ENCODE measurements at places on chromosomes 16 and 17.

- DNase-seq: no peak
These were observed 825 bp downstream of the RPTOR start for GRCh38 chr17:80545499-80545826.

DNA sequence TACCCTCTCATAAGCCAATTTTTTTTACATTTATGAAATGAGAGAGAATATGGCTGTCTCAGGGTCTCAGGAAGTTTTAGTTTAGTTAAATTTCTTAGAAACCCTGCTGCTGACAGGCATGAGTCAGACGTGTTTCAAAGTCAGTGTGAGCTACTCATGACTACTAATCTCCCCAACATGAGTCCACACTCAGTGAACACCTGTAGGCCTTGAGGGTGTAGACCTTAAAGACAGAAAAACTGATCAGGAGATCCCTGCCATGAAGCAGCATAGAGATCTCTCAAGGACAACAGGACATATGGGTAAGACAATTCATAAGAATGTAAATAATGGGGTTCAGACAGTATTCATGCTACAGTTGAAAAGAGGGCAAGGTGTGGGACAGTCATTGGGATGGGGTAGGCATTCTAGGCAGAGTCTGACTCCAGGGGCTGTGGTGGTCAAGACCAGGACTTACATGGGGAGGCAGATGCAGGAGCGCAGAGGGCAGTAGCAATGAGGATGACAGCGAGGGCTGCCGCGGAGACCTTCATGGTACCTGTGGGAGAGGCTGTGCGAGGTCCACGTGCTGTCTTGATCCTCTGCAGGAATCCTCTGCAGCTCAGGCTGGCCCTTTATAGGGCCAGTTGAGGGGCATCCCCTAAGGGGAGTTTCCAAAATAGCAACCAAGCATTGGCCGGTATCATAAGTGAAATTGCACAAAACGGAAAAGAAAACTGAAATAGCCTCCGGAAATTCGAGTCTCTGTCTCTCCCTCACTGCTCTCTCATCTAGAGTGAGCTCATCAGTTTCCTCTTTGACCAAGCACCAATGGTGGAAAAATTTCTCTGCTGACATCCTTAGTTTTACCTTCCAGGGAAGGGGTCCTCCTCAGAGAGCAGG lies at the start of gene CCL5:
TSS of gene CCL5 (minus strand) at position 588 of the 882 bp plus-strand sequence.
- peak; percentile 62 for DNase-seq

GRCh38 chr17:80603396-80603795 lies 58.8 kb downstream of the RPTOR start:
- no peak for DNase-seq

- peak; percentile 35 for DNase-seq
These were observed 57.3 kb downstream of the RAP1GAP2 start for GRCh38 chr17:2853283-2854142.

- no peak for DNase-seq
These were observed 284.9 kb downstream of the SOX9 start for GRCh38 chr17:72405662-72406230.

GRCh38 chr16:15766918-15767317 lies 89.9 kb downstream of the MYH11 start:
- no peak for DNase-seq

GRCh38 chr17:1597861-1598342 lies 30.7 kb downstream of the SLC43A2 start:
- DNase-seq: no peak

DNA sequence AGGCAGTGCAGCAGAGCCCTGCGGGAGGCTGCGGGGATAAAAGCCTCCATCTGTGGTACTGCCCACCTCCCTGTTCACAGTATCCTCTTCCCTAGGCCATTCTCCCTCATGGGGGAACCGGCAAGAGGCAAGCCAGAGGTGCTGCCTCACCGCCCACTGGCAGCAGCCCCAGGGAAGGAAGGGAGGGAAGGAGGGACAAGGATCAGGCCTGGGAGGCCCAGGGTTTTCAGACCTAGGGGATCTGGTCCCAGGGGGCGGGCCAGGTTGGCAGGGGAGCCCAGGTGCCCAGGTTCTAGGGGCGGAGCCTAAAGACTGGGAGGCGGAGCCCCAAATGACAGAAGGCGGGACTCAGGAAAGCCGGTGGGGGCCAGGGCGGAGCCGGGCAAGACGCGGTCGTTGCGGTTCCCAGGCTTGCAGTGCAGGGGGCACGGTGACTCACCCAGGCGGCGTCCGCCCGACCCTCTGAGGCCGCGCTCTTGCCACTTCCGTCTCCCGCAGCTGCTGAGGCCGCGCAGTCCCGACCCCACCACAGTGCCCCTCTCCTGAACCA lies 3.0 kb upstream of the MTMR4 start:
- DNase-seq: no peak

GRCh38 chr16:15829460-15829859 lies 27.4 kb downstream of the MYH11 start:
- DNase-seq: no peak

DNA sequence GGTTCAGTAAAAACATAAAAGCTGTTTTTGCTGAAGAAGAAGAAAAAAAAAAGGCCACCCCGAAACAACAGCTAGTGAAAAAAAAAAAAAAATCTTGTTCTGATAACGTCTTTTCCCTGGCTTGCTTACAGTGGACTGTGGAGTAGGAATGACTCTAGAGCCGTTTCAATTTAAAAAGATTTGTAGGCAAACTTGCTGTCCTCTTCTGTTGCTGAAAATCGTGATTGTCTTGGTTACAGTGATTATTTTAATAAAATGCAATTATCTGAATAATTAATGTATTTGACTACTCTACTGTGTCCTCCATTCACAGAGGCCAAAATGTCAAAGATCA lies 190.6 kb upstream of the TBX2 start:
- no peak for DNase-seq

DNA sequence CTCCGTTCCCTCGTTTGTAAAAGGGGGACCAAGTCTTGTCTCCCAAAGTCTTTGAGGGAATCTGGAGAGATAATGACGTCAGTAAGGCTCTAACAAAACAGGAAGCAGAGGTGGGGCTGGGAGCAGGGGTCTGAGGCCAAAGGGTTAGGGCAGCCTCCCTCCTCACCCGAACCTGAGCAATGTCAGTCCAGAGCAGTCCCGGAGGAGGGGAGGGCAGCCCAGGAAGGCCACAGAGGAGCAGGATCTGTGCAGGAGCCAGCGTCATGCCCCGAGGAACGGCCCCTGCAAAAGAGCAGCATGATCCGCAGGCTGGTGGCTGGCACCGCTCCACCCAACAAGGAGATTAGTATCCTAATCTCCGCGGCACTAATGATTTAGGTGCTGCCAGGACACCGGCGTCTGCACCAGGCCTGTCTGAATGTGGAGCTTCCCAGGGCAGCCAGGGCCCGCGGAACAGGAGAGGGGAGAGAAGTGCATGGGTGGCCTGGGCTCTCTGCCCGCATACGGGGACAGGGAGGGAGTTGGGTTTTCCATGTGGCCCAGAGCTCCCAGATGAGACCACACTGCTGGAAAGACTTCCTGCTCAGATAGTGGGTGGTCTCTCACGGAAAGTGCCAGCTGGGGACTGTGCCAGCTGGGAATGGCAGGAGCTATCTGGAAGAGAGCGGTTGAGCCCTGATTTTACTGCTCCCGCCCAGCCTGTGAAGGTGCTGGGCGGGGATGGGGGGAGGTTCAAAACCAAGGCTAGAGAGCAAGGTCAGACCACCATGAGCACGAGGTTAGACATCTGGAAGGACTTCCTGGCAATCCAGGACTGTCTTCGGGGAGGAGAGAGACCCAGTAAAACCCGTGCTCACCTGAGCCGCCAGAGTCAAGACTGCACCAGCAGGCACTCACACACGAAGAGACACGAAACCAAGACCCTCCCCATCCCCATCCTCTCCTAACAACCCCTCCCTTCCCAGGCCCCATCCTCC lies 11.0 kb upstream of the KRT17 start:
- DNase-seq: no peak

DNA sequence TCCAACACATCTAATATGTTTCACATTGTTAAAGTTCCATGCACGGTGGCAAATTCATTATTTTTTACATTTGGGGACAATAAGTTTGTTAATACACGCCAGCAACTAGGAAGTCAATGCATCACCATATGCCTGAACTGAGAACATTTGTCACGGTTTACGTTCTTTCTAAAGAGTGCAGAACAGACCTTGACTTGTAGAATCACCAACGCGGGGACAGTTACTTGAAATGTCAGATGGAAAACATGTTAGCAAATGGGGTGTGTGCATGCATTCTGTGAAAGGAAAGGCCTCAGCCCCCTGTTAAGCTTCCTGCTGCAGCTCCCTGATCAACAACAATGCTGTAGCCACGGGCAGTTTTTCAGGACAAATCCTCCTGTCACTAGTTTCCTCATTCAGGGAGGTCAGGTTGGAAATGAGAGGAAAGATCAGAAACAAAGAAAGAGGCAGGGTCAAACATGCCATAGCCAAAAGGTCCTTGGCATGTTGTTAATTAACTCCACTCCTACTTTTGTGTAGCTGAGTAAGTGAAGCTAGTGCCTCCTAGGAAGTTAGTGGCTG lies 18.4 kb downstream of the SMIM36 start:
- no peak for DNase-seq

GRCh38 chr17:62001105-62001504 lies 64.0 kb downstream of the MED13 start:
- no peak for DNase-seq

- no peak for DNase-seq
These were observed 11.8 kb upstream of the PEMT start for GRCh38 chr17:17603178-17603894.

- DNase-seq: no peak
These were observed 93.6 kb downstream of the SPACA3 start for GRCh38 chr17:33085256-33085655.

- DNase-seq: no peak
These were observed 51.3 kb downstream of the CCDC42 start for GRCh38 chr17:8693328-8693727.

- DNase-seq: no peak
These were observed 1146.5 kb upstream of the GOT2 start for GRCh38 chr16:59880611-59881010.

DNA sequence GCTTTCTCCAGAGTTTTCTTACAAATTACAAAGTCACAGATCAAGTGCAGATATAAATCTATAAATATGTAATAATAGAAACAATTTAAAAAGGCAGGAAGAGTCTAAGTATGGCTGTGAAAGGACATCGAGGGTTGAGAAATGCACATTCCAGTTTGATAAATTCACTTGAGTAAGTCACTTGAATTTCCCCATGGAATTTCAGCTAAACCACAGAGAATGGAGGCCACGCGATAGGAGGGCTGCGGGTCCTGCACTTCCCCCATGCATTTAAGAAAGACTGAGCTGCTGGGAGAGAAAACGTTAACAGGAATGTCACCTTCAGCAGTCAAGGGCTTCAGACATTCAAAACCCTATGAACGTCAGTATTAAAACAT lies 6.1 kb upstream of the MXRA7 start:
- peak; percentile 75 for DNase-seq

GRCh38 chr16:28845293-28845692 lies 855 bp downstream of the TUFM start:
- peak; percentile 64 for DNase-seq

DNA sequence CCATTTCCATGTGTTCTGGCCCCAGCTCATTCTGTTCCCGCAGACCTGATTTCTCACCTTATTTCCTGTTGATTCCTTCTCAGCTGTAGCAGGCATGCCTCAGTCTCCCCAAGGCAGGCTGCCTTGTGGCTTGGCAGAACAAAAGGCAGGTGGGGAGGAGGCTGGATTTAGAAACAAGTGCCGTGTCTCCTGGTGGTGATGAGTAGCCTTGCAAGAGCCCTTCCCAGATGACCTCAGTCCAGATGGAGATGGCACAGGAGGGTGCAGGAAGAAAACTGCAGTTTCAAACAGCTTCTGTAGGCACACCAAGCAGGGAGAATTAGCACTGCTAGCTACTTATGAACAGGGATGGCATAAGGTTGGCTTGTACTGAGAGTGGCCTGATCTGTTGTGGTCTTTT lies 64.6 kb downstream of the ARHGAP44 start:
- DNase-seq: no peak

GRCh38 chr17:60615108-60615507 lies 15.1 kb downstream of the PPM1D start:
- DNase-seq: no peak

- no peak for DNase-seq
These were observed 25.7 kb downstream of the KATNB1 start for GRCh38 chr16:57761301-57761700.

GRCh38 chr17:47918006-47918405 lies 22.0 kb downstream of the SP2 start:
- peak; percentile 31 for DNase-seq

DNA sequence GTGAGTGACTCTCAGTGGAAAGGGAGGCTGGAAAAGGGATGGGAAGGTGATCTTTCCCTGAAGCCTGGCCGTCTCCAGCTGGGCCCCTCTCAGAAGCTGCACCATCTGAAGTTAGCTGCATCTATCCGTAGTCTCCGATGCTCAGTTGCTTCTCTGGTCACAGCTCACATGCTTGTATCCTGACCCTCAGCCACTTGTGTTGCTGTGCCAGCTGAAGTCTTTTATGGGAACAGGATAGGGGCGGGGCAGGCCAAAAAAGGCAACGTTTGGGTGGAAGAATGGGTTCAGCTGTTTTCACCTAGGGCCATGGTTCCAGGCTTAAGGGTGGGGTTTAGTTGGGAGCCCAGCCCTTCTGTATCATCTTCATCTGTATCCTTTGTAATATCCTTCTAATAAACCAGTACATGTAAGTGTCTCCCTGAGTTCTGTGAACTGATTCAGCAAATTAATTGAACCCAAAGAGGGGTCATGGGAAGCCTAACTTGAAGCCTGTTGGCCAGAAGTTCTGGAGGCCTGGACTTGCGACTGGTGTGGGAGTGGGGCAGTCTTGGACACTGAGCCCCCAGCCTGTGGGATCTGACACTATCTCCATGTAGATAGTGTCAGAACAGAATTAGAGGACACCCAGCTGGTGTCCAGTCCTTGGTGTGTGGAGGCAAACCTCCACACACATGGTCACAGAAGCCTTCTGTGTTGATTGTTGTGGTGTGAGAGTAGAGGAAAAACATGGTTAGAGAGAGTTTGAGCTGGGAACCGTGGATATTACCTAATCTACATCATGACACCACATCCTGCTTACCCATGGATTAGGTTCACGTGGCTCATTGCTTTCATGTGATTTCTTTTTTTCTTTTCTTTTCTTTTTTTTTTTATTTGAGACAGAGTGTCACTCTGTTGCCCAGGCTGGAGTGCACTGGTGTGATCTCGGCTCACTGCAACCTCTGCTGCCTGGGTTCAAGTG lies 49.3 kb upstream of the FBXO47 start:
- DNase-seq: peak; percentile 20

- DNase-seq: no peak
These were observed 5.1 kb upstream of the FOXL1 start for GRCh38 chr16:86573215-86573614.
